ENCODE measurements at places on chromosomes 3 and 15.

GRCh38 chr3:41740374-41740886 lies 221.5 kb downstream of the ULK4 start:
- DNase-seq, result no peak

DNA sequence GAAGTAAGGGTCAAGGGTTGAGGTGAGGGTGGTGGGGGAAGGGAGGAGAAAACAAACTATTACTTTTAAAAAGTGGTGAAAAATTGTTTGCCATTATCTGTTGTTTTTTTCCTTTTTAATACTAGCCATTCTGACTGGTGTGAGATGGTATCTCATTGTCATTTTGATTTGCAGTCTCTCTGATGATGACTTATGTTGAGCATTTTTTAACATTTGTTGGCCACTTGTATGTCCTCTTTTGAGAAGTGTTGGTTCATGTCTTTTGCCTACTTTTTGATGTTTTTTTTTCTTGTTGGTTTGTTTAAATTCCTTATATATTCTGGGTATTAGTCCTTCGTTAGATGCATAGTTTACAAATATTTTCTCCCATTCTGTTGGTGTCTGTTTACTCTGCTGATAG lies 185.9 kb upstream of the ANKRD28 start:
- no peak for DNase-seq

DNA sequence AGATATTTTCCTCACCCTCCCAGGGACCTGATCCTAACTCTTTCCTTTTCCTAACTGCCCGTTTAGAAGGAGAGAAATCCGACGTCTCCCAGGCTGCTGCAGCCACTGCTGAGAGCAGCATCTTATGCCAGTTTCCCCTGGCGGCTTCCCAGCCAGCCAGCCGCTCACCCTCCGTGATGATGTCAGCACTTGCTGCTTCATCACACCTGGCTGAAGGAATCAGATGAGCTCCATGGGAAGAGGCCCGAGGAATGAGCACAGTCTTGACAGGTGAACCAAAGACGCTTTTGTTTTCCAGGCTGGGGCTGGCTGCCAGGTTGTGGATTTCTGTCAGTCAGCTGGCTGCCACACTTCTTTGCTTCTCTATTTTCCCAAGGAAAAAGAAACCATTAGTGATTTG lies 445.1 kb upstream of the RBMS3 start:
- no peak for DNase-seq

DNA sequence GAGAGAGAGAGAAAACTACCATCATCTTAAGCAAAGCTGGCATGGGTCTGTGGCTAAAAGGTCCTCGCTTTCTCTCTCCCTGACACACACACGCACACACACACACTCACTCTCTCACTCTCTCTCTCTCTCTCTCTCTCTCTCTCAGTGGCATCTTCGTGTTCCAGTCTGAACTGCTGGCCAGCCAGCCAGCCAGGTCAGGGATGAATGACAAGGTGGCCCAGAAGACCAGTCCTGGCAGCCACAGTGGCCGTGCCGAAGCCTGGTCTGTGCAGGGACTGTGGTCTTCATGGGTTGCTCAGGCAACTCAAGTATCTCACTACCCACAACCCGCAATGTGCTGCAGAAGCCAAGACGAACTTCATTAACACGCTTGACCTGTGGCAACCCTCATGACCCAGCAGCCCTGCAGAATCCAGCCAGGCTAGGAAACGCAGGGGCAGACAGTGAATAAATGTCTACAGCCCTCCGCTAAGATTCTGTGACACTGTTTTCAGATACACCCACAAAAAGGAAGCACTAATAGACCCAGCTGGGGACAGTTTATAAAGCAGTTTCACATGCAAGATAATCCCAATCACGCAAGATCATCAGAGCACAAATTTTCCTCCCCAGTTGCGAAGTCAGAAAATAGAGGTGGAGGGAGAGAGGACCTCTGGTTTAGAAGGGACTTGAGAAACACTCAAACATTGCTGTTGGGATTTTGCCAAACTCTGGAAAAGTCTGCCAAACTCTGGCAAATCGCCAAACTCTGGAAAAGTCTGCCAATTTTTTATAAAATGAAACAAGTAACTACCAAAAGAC lies 66.4 kb downstream of the XXYLT1 start:
- no peak for DNase-seq

DNA sequence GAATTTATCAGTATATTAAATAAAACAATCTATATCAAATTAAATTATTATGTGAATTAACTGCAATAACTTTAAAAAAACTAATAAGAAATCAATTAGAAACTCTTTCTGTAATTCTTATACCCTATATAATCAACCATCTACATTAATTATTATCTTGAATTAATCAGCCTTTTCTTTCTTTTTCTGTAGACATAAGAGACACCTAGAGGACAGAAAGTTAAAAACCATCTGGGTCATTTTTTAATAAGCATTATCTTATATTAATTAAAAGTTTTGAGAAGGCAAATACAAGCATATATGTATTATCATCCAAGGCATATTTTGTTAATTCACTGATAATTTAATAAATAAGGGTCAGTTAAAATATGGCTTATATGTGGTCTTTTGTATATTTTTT lies 24.2 kb upstream of the SLC25A26 start:
- DNase-seq, result no peak

DNA sequence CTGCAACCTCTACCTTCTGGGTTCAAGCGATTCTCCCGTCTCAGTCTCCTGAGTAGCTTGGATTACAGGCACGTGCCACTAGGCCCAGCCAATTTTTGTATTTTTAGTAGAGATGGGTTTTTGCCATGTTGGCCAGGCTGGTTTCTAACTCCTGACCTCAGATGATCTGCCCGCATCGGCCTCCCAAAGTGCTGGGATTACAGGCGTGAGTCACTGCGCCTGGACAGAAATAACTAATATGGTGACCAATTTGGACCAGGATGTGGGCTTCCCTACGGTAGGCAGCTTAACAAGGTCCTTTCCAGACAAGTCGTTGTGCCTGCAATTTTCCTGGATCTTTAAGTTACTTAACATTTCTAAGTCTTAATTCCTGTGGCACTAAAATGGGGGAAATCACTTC lies 14.8 kb downstream of the WDR53 start:
- DNase-seq, result no peak

DNA sequence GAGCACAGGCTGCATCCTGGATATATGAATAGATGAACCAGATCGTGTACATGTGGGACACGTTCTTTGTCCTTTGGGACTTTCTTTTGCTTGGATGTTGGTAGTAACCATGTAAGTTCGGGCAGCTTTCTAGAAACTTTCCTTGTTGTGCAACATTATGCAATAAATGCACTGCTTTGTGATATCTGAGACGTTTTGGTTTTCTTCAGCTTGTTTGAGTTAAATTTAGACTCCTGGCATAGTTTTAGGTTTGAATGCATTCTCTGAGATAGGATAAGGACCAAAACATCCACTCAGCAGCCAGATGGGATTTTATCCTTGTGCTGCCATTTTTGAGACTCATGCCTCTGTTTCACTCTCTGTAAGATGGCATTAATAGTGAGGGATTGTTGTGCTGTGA lies 158.9 kb downstream of the IGF1R start:
- DNase-seq, result no peak

DNA sequence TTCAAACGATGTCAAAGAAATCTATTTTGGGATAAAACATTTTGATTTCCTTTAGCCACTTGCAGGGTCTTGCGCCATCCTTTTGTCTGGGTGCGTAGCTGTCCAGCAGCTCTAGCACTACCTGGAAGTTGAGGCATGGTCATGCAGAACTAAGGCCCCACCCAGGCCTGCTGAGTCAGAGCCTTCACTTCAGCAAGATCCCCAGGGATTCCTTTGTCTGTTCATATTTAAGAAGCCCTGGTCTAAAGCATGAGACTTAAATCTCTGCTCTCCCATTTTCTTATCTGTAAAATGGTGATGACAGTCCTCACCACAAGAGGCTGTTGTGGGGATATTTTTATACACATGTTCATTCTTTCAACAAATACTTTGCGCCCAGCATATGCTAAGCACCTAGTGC lies 99.0 kb upstream of the CTDSPL start:
- DNase-seq, result no peak

- DNase-seq, result no peak
Measured at GRCh38 chr3:143237077-143237627, 117.6 kb downstream of the CHST2 start.

GRCh38 chr3:106083207-106083606 lies 214.4 kb upstream of the CBLB start:
- no peak for DNase-seq

DNA sequence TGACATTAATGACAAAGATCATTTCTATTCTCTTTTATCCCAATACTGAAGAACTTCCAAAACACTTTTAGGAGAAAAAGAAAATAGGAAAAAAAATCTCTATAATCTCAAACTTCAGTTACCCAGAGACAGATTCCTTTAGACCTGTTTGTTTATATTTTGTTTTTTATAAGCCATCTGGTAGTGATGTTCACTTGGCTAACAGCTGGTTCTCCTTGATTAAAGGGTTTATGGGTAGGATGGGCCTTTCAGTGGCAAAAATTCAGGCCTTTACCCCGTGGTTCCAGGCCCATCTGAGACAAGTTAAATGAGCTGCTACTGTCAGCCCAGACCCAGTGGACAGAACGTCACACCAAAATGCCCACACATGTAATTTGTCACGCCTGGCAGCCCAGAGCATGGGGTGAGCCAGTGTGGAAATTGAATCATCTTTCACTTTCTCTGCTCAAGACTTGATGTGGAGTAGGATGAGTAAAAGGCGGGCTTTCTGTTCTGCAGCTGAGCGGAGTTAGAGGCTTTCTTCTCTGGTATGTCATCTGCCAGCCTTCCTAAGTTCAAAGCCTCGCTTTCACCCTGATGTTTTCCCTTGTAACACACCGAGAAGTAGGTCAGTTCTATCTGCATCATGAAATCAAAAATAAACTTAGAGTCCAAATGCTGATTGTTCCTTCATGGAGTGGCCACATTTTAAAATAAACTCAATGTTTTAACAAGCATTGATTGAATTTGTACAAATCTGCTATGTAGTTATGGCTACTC lies 62.5 kb upstream of the SKOR1 start:
- no peak for DNase-seq

GRCh38 chr15:73687351-73687750 lies 3.2 kb downstream of the CD276 start:
- DNase-seq, result no peak

DNA sequence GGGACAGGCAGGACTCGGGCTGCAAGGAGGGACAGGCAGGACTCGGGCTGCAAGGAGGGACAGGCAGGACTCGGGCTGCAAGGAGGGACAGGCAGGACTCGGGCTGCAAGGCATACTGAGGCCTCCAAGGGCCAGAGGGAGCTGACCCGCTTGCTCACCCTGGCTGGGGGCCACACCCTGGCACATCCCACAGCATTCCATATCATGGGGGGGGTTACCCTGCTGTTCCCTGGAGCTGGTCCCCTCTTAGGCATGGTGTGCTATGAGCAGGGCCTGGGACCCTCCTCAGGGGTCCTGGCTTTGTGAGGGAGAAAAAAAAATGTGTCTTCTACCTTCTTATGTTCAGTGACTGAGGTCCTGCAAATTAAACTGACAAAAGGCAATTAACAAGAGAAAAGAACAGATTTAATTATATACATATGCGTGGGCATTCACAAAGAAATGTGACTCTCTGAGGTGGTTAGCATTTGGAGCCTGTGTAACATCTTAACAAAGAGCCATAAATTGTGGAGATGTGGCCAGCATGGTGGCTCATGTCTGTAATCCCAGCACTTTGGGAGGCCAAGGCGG lies 97.6 kb upstream of the ALDH1A3 start:
- no peak for DNase-seq

GRCh38 chr3:174498638-174499037 lies 360.5 kb upstream of the NAALADL2 start:
- DNase-seq, result no peak

- DNase-seq, result no peak
Measured at GRCh38 chr3:46867550-46867898, 4.3 kb upstream of the MYL3 start.

DNA sequence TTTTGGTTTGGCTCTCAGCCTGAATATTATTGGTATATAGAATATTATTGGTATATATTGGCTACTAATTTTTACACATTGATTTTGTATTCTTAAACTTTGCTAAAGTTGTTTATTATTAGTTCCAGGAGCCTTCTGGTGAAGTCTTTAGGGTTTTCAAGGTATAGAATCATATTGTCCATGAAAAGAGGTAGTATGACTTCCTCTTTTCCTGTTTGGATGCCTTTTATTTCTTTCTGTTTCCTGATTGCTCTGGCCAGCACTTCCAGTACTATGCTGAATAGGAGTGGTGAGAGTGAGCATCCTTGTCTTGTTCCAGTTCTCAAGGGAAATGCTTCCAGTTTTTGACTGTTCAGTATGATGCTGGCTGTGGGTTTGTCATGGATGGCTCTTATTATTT lies 107.3 kb upstream of the LIPC start:
- no peak for DNase-seq

DNA sequence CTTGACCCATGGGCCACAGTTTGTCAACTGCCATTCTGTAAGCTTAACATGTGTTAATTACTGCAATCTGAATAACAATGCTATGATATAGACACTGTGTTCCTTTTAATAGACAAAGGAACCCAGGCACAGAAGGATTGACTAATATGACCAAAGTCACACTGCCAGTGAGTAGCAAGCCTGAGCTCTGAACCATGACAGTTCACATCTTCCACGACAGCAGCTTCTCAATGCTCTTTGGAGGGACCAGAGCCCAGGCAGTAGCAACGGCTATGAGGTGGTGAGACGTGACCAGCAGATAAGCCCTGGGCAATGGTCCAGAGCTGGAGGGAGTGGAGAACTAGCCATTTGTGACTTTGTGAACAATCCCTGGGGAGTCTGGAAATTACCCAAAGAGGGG lies 19.4 kb downstream of the CA12 start:
- no peak for DNase-seq

DNA sequence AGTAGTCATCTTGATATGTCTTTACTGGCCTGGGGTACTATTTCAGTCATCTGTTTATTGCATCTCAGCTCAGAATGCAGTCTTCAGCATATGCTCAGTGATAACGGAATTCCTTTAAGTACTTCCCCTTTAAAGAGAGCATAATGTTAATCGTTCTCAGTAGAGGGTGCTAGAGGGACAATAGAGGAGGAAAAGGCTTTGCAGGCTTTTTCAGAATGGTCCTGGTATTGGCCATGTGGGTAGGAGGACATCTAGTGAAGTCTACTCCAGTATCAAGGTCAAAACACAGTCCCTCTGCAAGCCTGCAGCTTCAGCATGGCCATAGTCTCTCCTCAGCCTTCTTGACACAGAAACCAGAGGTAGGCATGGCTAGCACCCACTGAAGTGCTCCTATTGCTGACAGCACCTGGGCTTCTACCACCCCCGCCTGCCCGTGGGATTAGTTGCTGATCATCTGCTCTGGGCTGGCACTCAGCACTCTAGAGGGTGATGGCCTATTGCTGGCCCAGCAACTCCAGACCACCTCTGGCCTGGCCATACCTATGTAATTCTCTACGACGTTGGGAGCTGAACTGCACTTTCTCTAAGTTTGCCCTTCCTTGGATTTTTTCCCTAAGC lies 65.4 kb downstream of the KCNH8 start:
- DNase-seq, result no peak

GRCh38 chr3:118186051-118186450 lies 848.6 kb downstream of the IGSF11 start:
- DNase-seq, result no peak

Measured in activated T-helper 1 cell treated with Interleukin-2 at 50 U/mL for 16 hours (primary cell).